DMS153 (cell line): ENCODE measurements at places on chromosomes 7 and 10.

DNA sequence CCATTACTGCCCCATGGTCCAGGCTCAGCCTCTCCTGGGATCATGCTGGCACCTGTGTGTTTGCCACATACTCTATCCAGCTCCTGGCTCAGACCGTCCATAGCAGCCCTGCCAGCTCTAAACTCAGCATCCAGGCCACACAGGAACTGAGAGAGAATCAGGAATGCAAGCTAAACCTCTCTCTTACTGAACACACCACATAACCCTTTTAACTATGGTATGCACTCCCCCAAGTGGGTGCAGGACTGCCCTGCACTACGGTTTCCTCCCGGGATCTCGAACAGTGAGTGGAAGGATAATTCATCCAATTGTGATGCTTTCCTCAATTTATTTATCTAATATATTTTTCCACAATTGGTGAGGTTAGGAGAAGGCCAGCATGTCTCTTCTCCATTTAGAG is 17.1 kb upstream of the ZNF800 start:
- no peak for DNase-seq

GRCh38 chr7:101690061-101690460 is 61.0 kb upstream of the MYL10 start:
- DNase-seq: no peak

DNA sequence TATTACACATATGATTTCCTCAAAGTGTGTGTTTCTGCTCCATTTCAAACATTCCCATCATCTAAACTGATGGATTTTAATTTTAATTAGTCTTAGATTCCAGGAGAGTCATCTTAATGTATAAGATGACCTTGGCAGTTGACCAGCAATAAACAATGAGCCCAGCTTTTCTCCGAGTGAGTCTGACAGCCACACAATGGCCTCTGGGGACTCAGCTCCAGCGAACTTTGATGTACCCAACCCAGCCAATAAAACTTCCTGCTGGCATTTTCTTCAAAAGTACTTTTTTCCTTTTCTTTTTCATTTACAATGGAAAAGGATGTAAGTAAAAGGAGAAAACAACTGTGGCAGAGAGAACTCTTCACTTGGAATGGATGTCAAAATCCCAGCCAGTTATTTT is 139.1 kb upstream of the CTBP2 start:
- no peak for DNase-seq

GRCh38 chr7:118152654-118153053 is 31.3 kb upstream of the LSM8 start:
- DNase-seq: no peak

DNA sequence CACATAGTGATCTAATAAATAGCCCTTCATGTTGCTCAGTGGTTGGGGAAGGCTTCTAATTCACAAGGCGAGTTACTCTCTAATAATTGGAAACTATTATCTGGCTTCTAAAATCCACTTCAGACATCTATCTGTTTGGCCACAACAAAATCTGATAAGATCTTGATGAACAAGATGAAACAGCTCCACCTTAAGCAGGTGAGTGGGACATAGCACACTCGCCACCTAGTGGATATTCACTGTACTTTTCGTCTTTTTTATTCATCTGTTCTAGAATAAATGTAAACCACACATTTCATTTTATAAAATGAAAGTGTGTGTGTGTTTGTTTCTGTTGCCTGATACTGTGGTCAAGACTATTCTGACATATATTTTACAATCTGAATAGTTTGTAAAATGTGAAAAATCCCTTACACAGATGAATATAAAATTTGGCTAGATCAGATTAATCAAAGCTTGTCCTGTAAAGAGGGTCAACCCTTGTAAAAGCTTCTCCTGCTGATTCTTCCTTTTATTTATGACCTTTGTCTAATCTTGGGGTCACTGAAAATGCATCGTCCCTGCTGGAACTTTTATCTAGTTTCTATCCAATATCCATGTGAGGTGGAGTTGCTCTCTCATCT is 26.5 kb upstream of the CNTNAP2 start:
- DNase-seq: peak; percentile 58

DNA sequence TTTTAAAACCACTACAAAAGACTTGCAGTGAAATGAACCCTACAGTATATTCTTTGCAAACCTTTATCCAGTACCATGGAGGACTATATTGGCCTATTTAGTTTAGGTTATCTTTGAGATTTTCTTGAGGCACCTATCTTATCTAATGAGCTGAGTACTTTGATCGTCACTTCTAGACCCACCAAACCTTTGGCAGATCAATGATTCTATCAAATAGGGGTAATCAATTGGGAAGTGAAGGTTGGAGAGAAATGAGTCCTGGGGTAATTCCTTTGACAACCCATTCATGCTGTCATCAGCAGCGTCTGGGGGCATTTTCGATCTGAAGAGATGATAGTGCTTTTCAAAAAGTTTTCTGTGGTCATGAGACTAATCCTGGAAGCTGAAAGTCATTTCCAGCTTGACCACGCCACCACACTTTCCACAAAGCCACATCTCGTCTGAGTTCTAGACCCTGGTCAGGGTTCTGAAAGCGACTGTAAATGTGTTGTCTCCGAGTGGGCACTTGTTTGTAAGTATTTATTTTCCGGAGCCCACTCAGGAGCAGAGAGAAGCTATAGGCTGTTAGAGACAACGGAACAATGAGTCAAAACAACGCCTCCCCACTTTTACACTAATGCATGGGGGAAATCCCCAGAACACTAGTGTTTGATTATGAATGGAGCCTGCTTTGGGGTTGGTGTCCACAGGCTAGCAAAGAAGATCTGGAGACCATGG is 4.8 kb downstream of the EGR2 start:
- no peak for DNase-seq

GRCh38 chr10:129849452-129849750 is 114.7 kb downstream of the EBF3 start:
- no peak for DNase-seq

DNA sequence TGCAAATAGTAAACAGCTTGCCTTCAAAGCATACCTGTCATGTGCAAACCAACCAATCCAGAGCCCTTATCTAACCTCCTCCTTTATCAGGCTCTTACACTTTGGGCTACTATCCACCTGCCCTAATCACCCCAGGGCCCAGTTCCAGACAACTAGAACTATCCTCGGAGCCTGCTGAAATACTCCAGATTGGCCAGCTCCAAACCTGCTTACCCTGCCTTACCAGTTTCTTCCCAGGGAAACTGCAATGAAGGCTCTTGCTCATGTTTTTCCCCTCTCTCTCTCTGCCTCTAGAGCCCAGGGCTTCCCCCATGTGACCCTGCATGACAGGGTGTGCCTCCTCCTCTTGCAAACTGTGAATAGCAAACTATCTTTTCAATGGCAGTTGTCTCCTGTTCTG is 81.4 kb upstream of the CAPZA2 start:
- no peak for DNase-seq

DNA sequence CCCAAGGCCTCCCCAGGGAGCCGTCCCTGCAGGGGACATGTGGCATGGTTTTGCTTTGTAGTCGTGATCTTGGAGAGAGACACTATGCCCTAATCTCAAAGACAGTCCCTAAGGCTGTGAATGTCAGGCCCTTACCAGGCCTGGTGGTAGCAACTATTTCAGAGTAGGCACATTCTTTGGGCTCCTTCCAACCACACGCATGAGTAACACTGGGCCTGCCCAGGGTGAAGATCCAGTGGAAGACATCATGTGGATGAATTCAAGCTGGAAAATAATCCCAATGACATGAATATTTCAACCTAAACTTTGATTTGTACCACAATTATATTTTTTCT is 39.5 kb upstream of the INSIG1 start:
- DNase-seq: no peak

DNA sequence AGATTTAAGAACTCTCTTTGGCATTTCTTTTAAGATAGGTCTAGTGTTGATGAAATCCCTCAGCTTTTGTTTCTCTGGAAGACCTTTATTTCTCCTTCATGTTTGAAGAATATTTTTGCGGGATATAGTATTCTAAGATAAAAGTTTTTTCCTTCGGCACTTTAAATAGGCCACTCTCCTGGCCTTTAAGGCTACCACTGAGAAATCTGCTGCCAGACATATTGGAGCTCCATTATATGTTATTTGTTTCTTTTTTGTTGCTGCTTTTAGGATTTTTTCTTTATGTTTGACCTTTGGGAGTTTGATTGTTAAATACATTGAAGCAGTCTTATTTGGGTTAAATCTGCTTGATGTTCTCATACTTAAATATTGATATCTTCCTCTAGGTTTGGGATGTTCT is 22.6 kb downstream of the GALNT11 start:
- DNase-seq: no peak

DNA sequence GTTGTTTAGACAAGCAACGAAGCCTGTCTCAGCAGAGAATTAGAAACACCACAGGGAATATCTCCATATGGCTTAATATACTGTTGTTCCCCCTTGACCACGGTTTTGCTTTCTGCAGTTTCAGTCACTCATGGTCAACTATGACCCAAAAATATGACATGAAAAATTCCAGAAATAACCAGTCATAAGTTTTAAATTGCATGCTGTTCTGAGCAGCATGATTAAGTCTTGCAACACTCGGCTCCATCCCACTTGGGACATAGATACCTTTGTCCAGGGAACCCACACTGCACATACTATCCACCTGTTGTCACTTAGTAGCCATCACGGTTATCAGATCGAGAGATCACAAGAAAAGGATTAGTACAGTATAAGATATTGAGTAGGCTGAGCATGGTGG is 60.7 kb upstream of the FOXK1 start:
- DNase-seq: no peak
